ENCODE measurements at places on chromosomes 3 and 15.

DNA sequence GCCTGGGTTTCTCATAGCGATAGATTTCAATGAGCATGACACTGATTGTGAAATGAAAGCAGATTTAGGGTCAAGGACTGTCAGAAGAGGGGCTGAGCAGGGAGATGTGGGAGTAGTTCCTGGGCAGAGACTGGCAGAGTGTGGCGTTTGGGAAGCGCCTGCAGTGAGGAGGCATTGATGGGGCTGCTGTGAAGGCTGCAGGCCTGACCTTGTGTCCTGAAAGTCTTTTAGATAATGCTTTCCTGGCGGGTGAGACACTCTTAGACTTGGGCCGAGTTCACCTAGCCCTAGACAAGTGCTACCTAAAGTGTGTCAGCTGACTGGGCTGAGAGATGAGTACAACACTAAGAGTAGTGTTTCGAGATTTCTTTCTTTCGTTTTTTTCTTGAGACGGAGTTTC is 20.7 kb downstream of the USP13 start:
- no peak for DNase-seq

DNA sequence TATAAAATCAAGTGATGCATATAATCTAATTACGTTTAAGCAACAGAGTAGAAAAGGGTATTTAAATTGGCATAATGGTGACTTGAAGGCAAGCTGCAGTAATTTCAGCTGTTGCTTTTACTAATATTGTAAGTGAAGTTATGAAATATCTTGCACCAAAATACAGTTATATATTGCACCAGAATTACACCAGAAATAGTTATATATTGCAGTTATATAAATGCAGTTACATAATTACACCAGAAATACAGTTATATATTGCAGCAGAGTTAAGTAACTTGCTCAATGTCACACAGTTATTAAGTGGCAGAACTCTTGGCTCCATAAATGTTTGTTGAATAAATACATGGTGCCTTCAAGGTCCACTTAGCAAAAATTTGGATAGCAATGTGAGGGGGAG is 51.4 kb downstream of the PCOLCE2 start:
- DNase-seq: no peak

DNA sequence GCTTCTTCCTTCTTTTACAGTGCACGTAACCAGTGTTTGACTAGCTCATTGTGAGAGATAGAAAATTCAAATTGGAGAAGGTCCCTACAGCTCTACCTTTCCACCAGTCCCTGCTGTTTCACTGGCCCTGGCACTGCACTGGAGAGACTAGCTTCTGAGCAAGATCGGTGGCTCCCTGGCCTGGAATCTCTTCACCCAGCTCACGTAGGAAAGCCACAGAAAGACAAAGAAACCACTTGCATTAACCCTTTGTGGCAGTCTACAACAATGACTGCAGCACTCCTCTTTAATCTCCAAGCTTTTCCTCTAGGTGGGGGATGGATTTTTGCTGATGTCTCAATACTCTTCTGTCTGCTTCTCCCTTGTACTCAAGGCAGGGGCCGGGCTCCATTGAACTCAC is 155.9 kb downstream of the PEX5L start:
- DNase-seq: no peak

DNA sequence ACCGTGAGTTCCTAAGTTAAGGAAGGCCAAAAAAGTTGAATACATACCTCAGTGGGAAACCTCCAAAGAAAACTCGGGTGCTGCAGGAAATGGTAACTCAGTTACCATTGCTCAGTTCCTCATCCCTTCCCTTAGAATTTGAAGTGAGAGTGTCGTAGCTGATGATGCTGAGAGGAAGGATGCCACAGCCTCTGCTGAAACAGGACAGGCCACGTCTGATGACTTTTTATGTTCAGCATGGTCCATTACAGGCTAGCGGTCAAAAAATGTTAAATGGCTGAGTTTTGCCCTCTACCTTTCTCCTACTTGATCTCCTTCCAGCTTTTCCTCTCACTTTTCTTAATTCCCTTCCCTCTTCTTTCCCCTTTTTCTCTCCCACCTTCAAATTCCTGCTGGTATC is 135.5 kb downstream of the GHSR start:
- DNase-seq: no peak

DNA sequence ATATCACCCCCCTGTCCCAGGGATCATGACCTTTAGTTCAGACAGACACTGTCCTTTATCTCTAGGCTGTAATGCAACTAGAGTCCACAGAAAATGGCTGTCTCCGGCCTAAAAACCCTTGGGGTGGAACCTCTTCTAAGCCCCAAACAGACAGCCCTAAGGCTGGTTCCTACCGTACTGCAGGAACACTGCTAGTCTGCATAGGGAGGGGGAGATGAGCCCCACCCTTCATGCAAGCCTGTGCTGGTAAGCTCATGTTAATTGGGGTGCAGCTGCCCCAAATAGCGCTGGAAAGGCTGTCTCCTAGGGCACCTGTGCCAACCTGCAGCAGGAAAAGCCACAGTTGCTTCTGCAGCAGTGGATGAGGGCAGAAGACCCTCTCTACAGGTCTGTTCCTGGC is 252.1 kb upstream of the MDFIC2 start:
- no peak for DNase-seq

DNA sequence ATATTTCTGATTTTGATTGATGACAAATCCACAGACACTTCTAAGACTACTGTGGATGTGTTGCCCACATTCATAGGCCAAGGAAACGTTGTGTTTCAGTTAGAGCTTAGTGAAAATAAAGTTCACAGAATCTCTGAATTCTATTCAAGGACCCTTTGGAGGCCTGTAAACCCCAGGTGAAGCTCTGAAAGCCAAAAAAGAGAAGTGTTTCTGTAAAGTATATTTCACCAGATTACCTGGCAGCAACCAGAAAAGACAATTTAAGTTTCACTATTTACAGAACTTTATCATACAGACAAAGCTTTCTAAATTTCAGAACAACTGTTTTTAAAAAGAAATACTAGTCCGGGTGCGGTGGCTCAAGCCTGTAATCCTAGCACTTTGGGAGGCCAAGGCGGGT is 2.6 kb downstream of the CLPX start:
- DNase-seq: no peak

- no peak for DNase-seq
Observed at GRCh38 chr3:13098192-13098988, 25.2 kb upstream of the IQSEC1 start.

DNA sequence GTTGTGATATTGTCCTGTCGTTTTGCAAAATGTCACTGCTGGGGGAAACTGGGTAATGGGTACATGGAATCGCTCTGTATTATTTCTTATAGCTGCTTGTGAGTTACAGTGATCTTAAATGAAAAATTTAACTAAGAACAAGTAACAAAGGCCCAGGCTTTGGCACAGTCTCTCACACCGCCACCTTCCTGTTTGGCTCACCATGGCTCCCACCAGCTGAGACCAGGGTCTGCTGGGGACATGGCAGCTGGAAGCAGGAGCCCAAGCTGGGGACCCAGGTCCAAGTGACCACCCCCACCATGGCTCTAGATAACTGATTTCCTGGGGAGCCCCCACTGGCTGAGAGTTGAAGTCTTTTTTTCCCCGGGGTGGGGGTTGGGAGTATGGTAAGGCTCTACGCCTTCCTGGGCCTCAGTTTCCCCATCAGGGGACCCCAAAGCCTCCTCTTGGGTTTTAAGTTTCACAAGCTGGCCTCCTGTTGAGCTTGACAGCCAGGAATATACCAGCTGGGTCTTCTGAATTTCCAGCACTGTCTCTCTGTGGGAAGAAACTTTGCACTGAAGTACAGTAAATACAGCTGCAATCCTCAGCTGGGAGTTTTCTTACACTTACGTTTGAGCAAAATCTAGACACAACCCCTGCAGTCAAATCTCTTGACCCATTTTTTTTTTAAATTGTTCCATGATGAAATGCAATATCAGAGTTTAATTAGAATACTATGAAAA is 26.1 kb downstream of the ABTB1 start:
- no peak for DNase-seq

DNA sequence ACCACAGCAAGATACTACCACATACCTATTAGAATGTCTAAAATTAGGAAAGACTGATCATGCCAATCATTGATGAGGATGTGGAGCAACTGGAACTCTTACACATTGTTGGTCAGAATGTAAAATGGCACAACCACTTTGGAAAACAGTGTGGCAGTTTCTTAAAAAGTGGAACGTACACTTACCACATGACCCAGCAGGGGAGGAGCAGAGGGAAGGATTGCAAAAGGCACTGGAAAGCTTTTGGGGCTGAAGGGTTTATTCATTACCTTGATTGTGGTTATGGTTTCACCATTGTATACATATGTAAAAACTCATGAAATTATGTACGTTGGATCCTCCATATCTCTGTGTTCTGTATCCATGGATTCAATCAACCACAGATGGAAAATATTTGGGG is 3.3 kb upstream of the EHD4 start:
- DNase-seq: no peak

DNA sequence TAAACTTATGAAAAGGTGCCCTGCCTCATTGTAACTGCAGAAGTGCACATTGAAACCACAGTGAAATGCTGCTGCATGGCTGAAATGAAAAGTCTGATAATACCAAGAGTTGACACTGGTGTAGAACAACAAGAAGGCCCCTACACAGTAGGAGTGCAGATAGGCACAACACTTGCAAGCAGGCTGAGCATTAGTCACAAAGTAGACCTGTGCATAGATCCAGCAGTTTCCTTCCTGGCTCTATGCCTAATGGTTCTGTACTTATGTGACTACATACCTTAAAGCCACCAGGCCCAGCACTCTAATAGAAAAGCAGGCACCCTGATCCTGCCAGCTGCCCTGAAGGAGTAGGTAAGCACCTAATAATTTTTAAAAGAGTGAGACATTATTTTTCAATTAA is 41.8 kb downstream of the PRR23E start:
- DNase-seq: peak; percentile 8

DNA sequence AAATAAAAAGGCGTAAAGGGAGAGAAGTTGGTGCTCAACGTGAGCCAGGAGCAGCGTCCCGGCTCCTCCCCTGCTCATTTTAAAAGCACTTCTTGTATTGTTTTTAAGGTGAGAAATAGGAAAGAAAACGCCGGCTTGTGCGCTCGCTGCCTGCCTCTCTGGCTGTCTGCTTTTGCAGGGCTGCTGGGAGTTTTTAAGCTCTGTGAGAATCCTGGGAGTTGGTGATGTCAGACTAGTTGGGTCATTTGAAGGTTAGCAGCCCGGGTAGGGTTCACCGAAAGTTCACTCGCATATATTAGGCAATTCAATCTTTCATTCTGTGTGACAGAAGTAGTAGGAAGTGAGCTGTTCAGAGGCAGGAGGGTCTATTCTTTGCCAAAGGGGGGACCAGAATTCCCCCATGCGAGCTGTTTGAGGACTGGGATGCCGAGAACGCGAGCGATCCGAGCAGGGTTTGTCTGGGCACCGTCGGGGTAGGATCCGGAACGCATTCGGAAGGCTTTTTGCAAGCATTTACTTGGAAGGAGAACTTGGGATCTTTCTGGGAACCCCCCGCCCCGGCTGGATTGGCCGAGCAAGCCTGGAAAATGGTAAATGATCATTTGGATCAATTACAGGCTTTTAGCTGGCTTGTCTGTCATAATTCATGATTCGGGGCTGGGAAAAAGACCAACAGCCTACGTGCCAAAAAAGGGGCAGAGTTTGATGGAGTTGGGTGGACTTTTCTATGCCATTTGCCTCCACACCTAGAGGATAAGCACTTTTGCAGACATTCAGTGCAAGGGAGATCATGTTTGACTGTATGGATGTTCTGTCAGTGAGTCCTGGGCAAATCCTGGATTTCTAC is at the start of gene RARB:
RARB (plus strand) TSS at position 322 of the 847 bp plus-strand sequence; CDS start at position 791, 469 bp downstream.
- DNase-seq: peak; percentile 60

DNA sequence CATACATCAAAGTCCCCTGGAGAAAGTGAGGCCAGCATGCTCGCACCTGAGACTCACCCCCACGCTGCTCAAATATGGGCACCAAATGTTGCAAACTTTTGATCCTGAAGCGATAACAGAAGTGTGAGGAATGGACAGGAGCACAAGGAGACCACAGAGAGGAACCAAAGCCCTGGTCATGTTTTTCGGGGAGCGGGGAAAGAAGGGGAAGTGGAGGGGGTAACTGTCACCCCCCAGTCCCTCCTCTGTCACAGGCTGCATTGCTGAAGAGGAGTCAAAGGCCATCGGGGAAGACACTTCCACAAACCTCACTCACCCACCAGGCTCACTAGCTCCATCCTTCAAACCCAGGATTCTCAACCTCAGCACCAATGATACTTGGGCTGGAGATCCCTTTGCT is 182.4 kb downstream of the UACA start:
- DNase-seq: no peak

DNA sequence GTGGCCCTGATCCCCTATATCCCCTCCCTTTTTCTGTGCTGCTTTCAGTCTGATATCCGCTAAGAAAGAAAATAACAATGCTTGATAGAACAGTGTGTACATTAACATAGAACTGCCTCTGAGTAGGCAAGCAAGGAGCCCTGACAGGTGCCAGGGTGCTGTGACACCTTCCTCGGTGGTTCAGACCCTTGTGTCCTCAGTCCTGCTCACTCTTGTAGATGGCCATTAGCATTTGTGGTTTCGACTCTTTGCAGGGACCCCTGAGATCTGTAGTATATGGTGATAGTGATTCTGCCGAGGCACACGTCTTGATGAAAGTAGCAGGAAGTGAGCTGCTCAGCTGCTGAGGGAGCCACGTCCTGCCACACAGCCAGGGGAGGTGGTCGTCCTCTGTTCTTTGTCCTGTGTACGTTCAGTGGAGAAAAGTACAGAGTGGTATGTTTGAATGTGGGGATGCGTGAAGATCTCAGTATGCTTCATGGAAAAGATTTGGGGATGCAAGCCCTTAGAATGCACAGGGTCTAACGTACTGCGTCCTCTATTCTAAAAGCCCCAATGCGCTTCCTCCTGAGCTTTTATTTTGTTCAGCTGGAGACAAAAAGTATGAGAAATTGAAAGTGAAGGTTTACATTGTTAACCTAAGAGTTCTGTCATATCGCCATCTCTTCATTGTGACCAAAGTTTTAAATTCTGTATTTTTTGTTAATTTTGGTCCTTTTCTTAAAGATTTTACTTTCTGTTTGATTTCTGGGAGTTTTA is 35.4 kb downstream of the PXYLP1 start:
- DNase-seq: no peak

GRCh38 chr15:29139540-29140459 is 129.8 kb downstream of the NSMCE3 start:
- no peak for DNase-seq

- peak; percentile 89 for DNase-seq
Observed at GRCh38 chr3:189355481-189356201, 183.9 kb downstream of the TPRG1 start.

- no peak for DNase-seq
Observed at GRCh38 chr15:39124553-39125171, 456.2 kb upstream of the THBS1 start.

GRCh38 chr3:144381607-144382006 is 410.0 kb downstream of the DIPK2A start:
- no peak for DNase-seq

- DNase-seq: no peak
Observed at GRCh38 chr3:190826018-190826417, 36.5 kb downstream of the GMNC start.

DNA sequence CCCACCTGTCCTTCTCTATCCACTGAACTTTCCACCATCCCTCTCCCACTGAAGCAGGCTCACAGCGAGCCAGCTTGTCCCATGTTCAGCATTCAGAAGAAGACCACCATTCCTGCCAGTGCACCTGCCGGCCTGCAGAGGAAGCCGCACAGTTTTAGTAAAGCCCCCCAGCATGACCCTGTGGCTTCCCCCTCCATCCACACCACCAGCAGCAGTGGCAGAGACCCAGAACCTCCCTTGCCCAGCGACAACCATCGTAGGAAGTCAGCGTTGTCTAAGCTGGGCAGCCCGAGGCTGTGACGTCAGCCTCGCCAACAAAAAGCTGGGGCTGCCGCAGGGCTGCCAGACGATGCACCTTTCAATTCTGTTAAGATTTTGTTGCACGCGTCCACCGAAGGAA is 66.6 kb upstream of the TAMM41 start:
- no peak for DNase-seq
